ENCODE measurements at places on chromosomes 13 and 19. TPM values are rescaled to one million over a fixed set of nuclear protein-coding genes. Genes with fewer than 3 reads are reported as not detected.

KIR2DL3 gene
- not detected for total RNA-seq

DNA sequence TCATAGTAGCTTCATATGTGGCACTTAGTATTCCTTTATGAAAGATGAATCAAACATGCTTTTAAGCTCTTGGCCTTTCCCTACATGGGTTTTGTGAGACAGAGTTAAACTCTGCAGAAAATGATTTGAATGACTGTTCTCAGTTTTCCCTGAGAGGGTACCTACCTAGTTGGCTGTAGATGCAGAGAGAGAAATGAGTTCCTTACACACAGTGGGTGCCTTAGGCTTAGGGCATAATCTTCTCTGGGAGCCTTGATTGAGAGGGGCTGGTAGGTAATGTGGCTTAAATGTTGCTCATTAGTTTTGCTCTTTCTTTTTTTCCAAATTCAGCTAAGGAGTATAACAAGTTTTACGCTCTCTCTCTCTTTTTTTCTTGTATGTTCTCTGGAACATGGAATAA, 3.0 kb downstream of the URI1 start:
- no peak for DNase-seq

- DNase-seq: no peak
Observed at GRCh38 chr19:45863335-45863839, 440 bp upstream of the SYMPK start.

- DNase-seq: no peak
Observed at GRCh38 chr19:54107876-54108490, 5.3 kb downstream of the NDUFA3 start.

SIGLEC12 gene
- 1.1 TPM for total RNA-seq

- DNase-seq: no peak
Observed at GRCh38 chr19:18913466-18913865, 5.7 kb downstream of the COPE start.

KLK1 gene
- total RNA-seq: 1.0 TPM

DNA sequence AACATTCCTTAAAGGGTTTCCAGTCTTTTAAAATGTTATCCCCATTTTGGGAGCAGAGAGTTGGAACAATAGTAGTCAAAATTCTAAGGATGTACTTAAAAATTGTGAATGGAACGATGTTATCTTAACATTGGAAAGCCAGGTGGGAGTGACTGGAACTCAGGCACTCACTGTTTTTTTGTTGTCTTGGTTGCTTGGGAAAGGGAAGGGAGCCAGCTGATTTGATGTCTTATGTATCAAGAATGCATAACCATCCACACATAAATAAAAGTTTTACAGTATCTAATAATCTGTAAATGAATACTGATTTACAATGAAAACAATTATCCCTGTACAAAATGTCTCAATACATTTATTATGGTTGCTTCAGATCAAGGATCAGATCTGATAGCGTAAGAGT, 88.7 kb downstream of the SLC10A2 start:
- DNase-seq: no peak

DNA sequence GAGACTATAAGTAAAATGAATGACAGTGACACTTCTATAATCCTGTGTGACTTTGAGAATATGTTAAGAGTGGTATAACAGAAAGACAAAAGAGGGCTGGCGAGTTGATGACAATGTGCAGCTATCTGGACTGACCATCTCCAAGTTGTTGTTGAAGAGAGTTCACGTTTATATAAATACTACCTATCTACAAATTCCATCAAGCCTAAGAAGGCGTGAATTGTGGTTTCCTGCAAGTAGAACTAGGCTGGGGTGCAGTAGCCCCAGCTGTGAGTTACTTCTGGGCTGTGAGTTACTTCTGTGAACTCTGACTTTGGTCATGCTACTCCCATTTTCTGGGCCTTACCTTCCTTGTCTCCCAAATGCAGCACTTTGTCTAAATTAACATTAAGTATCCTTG, 561.0 kb downstream of the TBC1D4 start:
- no peak for DNase-seq

UNC13A gene
- 0.13 TPM for total RNA-seq

GRCh38 chr13:40342461-40342860, 324.0 kb downstream of the FOXO1 start:
- DNase-seq: no peak

HSD17B14 gene
- total RNA-seq: 13.0 TPM

DNA sequence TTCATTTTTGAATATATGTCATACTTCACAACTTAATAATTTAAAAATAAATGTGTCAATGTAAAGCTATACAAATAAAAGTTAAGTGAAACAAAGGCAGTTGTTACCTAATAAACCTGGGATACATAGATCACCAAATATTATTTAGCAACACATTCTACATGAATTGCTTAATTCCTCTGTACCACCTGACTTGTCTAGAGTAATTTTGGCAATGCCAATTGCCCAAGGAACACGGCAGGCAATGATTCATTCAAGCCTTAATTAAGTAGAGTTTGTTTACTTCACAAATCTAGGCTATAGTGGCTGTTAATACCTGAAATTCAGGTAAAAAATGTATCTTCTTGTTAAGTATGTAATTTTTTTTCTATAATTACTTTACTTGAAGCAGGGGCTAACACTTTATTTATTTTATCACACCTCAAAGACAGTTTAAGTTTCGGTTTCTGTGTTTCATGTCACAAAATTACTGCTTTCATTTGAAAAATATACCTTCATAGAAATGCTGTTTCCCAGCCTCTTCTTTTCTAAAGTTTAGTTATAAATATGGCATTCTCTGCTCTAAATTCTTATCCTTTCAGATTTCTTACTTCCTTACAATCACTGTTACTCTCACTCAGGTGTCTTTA, 705.7 kb downstream of the SLITRK5 start:
- DNase-seq: no peak

- no peak for DNase-seq
Observed at GRCh38 chr13:100175078-100175802, 86.3 kb downstream of the PCCA start.

ESD gene
- total RNA-seq: 120 TPM

GRCh38 chr19:49097453-49098288, 12.4 kb downstream of the SNRNP70 start:
- no peak for DNase-seq

DNA sequence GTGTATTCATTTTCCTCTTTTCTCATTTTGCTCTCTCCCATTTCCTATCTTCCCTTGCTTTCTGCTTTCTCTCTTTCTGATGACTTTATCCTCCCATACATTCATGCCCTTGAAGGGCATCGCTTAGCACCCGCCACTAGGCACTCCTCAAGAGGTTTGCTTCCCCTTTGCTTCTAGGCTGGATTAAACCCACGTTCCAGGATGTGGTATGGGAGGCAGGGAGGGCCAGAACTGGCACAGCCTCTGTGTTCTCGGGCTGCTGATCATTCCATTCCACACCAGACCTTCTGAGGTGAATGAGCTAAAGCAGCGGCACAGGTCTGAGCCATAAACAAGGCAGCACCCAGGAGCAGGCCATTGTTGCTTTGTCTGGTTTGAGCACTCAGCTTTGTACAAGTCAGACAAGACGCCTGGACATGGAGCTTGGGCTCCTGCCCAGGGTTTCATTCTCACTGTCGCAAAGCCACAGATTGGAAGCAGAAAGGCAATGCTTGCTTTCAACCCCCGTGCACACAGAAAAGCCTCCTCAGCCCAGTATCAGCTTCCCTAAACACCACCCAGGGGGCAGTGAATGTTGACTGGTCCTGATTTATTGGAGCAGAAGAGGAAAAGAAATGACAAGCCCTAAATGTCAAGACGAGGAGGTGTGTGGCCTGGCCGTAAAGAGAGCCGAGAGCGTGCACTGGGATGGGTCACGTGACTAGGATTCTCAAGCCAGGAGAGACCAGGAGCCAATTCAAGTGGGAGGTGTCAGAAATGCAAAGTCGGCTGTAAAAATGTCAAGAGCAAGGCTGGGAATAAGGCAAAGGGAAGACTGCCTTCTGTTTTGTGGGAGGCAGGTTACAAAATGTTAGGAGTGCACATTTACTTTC, 218.0 kb upstream of the SERP2 start:
- peak; percentile 26 for DNase-seq

DNA sequence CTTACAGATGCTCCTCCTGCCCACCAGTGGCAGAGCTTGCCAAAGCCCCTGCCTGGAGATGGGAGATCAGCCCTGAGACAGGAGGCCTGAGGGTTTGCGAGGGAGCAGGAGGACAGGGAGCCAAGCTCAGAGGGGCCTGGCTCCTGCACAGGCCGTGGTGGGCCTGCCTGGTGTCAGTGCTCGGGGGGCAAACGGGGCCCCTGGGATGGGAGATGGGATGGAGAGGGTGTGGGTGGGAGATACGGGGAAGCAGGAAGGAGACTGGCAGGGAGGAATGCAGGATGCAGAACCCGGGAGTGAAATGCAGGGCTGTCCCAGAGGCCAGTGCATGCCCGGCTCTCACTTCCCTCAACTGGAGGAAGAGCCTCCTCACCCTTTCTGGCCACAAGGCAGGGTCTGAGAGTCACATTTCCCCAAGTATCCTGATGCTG, 19.9 kb downstream of the ELAVL1 start:
- no peak for DNase-seq

ZNF730 gene
- total RNA-seq: not detected

DNA sequence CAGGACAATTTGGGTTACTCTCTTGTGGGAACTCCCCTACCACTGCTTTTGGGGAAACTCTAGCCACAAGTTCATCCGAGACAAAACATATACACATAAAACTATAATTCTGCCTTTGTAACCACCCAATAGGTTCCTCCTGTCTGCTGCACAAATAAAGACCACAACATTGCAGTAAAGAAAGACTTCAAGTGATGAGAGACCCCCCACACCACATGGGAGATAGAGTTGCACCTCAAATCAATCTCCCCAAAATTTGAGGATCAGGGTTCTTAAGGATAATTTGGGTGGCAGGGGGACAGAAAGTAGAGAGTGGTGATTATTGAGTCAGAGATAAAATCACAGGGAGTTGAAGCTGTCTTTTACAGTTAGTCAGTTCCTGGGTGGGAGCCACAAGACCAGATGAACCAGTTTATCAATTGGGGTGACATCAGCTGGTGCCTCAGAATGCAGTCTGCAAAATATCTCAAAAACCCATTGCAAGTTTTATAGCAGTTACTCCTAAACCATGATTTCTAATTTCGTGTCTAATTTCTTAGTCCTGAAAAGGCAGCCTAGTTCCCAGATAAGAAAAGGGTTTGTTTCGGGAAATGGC, 1348.5 kb downstream of the PCDH9 start:
- DNase-seq: no peak

DNA sequence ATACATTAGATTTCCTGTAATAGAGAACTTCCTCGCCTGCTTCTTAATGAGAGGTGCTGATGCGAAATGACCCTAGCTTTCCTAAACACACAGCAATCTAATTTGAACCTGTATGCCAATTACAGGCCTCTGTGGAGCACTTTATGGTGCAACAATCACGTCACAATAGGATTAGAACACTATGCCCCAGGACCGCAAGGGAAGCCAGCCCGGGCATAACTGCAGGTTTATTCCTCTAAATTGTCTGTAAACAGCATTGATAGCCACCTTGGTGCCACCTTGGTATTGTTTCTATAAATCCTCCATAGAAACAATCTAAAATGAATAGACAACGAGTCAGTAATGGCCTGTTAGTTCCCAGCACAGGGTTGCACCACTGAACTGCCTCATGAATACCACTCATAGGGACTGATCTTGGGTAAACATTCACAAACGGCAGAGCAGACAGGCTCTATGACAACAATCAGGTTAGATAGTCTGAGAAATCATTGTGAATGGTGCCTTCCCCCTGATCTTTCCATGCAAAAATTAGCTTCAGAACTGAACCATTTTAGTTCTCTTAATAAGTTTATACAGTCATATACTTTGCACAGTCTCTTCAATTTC, 182.5 kb upstream of the OBI1 start:
- DNase-seq: no peak

- DNase-seq: peak; percentile 77
Observed at GRCh38 chr19:17305517-17306284, at the start of gene MRPL34. MRPL34 (plus strand) TSS chr19:17305872; CDS start chr19:17305893, 21 bp downstream.

GRCh38 chr13:111484141-111484925, 163.9 kb downstream of the TEX29 start:
- no peak for DNase-seq

GRCh38 chr13:80367473-80367872, 26.5 kb upstream of the SPRY2 start:
- no peak for DNase-seq

All from omental fat pad (tissue), 4 donors.